IPS-NIHi11 (cell line): ENCODE measurements at places on chromosomes 5 and 9.

- DNase-seq, result no peak
These were observed 89.3 kb upstream of the SV2C start for GRCh38 chr5:75993643-75994520.

- DNase-seq, result no peak
These were observed 411.1 kb upstream of the GRIA1 start for GRCh38 chr5:153079396-153079795.

GRCh38 chr9:114231273-114231672, 75.9 kb downstream of the COL27A1 start:
- no peak for DNase-seq

DNA sequence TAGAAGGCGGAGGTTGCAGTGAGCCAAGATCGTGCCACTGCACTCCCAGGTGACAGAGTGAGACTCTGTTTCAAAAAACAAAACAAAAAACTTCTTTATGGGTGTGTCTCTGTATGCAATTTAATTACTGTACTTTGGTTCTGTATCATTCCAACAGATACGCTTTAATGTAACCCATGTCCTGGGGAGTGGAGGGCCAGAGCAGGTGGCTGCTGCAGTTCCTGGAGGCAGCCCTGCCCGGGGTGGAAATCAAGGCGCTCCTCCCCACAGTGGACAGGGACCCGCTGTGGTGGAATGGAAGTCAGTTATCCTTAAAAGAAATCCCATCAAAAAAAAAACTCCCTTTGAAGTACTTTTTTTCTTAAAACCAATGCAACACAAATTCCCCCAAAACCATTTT, 1.9 kb downstream of the DAP start:
- no peak for DNase-seq

DNA sequence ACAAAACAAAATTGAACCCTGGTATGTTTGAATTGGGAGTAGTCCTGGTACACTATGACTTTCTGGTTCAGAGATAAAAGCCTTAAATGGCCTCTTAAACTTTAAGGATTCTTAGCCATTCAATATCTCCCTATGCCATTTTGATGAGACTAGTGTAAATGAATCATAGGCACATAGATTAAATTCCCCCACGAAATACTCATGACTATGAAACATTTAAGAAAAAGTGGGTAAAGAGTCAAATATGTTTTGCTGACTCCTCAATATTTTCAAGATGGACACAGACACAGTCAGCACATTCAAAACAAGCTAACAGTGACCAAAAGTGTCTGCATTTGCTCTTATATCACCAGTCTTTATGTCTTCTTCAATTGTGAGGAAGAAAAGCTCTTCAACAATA, 278.3 kb downstream of the PDE4D start:
- DNase-seq, result no peak

GRCh38 chr5:124402144-124402581, 344.3 kb downstream of the ZNF608 start:
- no peak for DNase-seq

- no peak for DNase-seq
These were observed 192.4 kb downstream of the ACTL7B start for GRCh38 chr9:108663422-108663821.

- peak; percentile 50 for DNase-seq
These were observed 31.8 kb upstream of the FABP6 start for GRCh38 chr5:160197341-160198144.

DNA sequence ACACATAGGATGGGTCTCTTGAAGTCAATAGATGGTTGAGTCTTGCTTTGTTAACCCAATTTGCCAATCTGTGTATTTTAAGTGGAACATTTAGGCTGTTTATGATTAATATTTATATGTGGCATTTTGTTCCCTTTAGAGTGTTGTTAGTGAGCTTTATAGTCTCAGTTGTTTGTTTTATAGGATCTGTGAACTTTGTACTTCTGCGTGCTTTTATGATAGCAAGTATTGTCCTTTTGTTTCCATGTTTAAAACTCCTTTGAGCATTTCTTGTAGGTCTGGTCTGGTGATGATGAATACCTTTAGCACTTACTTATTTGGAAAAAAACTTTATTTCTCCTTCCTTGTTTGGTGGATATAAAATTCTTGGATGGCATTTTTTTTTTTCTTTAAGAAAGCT, 23.8 kb downstream of the SELENOP start:
- no peak for DNase-seq

GRCh38 chr5:125552486-125552885, 806.0 kb upstream of the ZNF608 start:
- DNase-seq, result no peak

DNA sequence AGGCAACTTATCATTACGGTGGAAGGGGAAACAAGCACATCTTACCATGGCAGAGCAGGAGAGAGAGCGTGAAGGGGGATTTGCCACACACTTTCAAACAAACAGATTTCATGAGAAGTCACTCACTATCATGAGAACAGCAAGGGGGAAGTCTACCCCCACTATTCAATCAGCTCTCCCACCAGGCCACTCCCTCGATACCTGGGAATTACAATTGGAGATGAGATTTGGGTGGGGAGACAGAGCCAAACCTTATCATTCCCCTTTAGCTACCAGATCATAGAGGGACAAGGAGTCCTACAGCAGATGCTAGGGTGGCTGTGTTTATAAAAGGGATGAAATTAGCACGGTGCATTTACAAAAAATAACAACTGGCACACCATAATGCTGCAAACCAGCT, 2149.4 kb upstream of the ACO1 start:
- DNase-seq, result no peak

- no peak for DNase-seq
These were observed 139.7 kb upstream of the MAN2A1 start for GRCh38 chr5:109550077-109550476.

DNA sequence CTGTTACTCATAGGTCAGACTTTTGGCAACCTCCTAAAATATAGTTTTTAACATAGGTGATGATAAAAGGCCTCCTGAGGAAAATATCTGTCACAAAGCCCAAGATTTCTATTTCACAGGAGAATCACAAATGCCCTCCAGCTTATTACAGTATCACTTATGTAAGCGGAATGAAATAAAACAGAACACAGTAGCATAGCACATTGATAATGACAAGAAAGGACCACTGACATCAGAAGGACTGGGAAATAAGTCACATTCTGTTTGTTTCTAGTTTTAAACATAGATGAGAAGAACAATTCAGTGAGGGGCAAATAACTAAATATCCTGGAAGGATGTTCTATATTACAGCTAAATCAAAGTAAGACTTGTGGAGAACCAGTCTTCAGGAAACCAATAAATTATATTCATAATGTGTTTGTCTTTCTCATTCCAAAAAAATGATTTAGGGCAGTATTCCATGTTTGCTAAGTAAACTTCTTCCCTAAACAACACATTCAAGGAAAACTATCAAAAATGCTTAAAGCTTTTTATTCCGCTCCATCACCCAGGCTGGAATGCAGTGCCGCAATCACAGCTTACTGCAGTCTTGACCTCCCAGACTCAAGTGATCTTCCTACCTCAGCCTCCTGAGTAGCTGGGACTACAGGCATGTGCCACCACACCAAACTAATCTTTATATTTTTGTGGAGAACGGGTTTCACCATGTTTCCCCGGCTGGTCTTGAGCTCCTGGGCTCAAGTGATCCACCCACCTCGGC, 20.8 kb upstream of the CTNNAL1 start:
- no peak for DNase-seq

- DNase-seq, result no peak
These were observed 421.4 kb upstream of the DAB2 start for GRCh38 chr5:39846144-39846543.

GRCh38 chr5:160450164-160450932, 28.7 kb downstream of the PTTG1 start:
- DNase-seq, result no peak

DNA sequence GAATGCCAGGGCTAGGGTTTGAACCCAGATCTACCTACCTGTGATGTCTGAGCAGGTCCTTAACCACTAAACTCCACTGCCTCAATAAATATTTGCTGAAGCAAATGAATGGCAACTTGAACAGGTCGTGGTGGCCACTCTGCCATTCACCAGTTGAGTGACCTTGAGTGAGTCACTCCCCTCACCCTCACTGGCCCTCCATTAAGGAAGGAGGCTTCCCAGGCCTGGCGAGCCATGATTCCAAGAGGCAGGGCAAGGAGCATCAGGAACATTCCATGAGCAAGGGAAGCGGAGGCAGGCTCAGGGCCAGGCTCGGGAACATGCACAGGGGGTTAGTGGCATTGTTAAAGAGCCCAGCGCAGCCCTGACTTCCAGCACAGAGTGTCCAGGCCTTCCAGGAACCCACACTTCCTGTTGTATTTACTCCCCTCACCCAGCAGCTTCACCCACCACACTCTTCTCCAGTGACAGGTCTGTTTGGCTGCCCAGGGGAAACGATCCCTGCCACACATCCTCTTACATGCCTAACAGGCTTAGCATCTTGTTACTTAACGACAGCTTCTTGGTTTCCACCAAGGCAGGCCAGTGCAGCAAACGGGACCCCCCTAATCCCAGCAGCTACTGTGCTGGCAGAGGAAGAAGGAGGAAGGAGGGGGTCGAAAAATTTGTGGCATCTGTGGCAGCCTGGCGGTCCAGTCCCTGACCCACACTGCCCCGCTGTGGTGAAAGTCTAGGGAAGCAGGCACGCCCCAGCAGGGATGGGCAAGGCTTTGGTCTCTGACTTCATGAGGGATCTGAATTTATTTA, 43.7 kb upstream of the TTC1 start:
- DNase-seq, result peak; percentile 75
